GM04503 (cell line): ENCODE measurements at places on chromosomes 2 and 18.
A peak's percentile ranks its signal among the peaks of the same experiment; 100 is the strongest.

- peak; percentile 61 for DNase-seq
These were observed 447.5 kb upstream of the SLC14A2 start for GRCh38 chr18:45167631-45168280.

- no peak for DNase-seq
These were observed 139.9 kb downstream of the MYT1L start for GRCh38 chr2:2191110-2191707.

DNA sequence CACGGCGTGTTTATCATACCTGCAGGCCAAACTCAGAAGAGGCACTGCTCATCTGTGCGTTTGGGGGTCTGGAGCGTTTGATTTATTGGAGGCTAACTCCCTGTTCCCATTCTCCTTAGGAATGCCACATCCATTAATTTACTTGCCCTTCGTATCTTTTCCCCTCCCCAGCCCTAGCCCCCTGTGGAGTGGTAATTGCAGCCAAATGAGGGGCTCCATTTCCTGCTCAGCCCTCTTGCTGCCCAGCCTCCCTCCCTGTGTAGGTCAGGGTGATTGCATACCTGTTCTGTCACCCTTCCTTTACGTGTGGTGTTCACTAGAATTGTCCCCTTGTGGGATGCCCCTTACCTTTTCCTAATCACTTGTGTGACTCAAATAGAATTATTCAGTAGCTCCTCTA is 120.4 kb downstream of the MAP3K20 start:
- DNase-seq = no peak

DNA sequence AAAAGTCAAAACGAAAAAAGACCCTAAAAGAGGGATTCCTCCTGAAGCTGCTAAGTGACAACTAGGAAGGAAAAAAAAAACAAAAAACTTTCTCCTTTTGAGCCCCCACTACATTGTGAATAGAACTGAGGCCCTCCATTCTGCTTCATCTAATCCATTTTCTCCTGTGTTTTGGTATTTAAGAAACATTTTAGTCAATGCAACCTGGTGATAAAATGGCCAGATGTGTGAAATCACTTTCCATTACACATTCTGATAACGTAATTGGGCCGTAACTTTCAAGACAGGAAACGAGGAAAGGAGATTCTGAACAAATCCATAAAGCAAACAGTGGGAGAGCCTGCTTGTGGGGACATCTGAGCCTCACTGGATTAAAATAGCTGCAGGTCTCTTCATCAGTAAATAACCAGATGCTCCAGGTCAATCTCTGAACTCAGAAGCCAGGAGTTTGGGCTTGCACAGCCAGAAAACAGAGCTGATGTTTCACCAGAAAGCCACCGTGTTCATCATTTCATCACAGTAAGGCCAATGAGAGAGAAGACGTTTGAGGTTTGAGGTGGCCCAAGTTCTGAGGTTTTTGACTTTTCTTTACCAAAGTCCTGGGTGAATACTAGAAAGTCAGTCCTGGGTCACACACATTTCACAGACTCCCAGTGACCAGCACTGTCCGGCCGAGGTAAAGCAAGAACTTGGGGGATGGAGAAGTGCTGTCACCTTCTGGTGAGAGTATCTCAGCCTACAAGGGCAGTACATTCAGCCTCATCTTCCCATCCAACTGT is 47.8 kb downstream of the TGFA start:
- DNase-seq = no peak

- no peak for DNase-seq
These were observed 29.8 kb upstream of the EPB41L5 start for GRCh38 chr2:119983108-119983507.

- peak; percentile 12 for DNase-seq
These were observed 2.1 kb upstream of the RFTN2 start for GRCh38 chr2:197677483-197677882.
